ENCODE measurements at places on chromosomes 12 and 14.

DNA sequence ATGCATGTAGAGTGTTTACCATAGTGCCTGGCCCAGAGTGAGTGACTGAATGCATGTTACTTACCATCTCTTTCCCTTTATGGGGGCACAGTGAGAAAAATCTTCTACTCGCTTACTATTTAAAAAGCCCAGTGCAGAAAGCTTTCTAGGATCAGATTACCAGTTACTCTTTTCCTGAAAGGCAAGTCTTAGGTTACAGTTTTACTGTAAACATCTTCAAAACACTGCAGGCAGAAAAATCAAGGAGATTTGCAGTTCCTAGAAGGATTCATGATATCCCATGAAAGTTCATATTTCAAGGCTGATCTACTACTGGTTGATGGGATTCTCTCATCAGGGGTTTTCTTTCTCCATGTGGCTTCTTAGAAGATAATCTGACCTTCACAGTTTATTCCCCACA lies 29.3 kb upstream of the DAAM1 start:
- DNase-seq: no peak

DNA sequence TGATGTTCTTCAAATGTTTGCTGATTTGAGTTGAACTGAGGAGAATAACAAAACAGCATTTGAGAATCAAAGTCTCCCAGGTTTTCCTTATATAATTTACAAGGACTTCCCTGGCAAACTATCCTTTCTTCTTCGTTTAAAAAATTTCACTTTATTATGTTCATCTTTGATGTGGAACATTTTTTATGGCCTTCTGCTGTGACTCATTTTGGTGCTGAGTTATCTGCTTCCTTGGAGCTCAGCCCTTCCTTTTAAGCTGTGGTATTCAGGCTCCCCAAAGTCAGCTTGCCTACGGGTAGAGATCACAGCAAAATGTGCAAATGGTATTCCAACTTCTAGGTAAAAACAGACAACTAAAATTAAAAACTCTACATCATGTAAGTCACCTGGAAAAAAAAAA lies 1.4 kb upstream of the ANO4 start:
- no peak for DNase-seq

- DNase-seq: peak; percentile 85
Measured at GRCh38 chr12:12334367-12335040, 15.5 kb downstream of the MANSC1 start.

DNA sequence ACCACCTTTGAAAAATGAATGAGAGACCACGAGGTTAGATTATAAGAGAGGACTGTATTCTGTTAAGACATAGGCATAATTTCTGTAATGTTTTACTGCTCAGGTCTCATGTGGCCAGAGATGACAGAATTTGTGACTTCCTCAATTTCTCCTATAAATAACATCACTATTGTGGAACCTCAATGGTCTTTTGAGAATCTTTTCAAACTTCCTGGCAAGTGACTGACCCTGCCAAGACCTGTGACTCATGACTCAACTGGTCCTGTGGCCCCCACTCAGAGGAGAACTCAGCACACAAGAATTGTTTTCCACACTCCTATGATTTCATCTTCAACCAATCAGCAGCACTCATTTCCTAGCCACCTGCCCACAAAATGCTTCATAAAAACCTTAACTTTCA lies 508.2 kb upstream of the ATP2B1 start:
- no peak for DNase-seq

DNA sequence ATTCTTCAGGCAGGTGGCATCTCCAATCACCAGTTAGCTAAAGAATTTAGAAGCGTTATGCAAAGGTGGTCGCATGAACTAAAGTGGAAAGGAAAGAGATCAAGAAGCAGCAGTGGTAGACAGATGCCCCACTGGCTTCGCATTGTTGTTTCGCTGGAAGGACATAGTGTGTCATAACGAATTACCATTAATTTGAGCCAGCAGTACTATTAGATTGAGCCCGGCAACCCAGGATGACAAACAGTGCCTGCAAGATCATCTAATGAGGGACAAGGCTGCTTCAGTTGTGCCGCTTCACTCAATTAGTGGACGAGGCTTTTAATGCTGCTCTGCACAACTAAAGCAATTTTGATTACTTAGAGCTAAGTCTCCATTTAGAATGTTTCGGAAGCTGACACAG lies 274.5 kb upstream of the SOX5 start:
- no peak for DNase-seq

DNA sequence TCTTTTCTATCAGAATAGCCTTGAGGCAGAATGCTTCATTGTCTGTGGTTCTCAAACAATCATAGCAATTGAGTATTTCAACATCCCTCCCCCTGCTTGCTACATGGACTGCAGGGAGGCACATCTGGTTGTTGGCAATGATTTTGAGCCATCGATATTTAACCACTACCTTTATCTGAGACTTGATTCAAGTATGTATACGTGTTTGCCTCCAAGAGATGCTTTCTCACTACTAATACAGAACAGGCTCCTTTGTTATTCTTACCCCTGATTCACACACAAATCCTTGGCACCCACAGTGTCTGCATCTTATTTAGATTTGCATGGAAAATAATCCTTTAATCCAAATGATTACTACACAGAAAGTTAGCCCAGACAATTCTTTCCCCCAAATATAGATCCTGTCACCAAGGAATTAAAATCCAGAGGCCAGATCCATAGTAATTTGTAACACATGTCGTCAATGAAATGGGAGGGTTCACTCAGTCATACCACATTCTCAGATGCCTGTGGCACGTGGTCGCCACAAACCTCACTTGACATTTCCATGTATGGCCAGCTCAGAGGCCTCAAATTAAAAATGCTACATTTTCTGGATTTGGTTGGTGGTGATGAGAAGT lies 199.3 kb downstream of the ITPR2 start:
- no peak for DNase-seq

DNA sequence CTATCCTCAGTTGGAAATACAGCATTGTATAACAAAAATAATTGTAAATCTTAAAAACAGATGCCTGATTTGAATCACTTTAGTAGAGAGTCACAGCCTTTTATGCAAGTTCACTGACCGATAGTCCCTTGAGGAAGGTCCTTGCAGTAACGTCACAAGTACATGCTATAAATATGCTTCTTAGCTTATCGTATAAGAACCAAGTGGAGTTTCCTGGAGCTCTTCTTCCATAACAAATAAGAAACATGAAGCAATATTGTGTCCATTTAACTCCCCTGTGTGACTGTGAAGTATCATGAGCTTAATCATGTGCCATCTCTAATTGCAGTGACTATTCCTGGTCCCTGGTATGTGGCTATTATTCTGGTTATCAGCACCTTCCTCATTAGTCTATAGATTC lies 107.9 kb downstream of the SLC38A4 start:
- DNase-seq: no peak
